Activated CD4-positive, alpha-beta T cell treated with anti-CD3 and anti-CD28 coated beads, Interleukin-2, amount 10 ng/mL, durations not matched to agents 24 days and 14 days (primary cell): ENCODE measurements at places on chromosomes 16 and 17. TPM values are rescaled to one million over a fixed set of nuclear protein-coding genes. Genes with fewer than 3 reads are reported as not detected.
A peak's percentile ranks its signal among the peaks of the same experiment; 100 is the strongest.

GRCh38 chr16:76857402-76857801, 333.6 kb upstream of the MON1B start:
- DNase-seq: no peak

GRCh38 chr16:69858191-69859104, 92.7 kb upstream of the CLEC18A start:
- no peak for DNase-seq

- DNase-seq: no peak
Measured at GRCh38 chr16:24855678-24856077, 9.9 kb downstream of the SLC5A11 start.

DNA sequence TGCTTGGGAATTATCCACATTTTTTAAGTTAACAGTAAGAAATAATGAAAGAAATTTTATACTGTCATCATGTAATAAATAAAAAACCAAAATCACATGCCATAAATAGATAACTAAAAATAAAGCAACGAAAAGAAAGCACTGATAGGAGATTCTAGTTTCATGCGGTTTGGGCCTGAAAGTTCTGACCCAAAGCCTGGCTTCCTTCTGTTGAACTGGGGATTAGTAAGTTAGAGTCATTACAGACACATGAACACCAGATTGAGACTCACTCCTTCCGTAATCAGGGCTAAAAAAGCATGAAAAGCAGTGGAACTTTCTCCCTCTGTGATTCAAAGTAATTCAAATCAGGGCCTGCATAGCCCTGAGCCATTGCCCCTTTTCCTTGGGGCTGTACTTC, 13.2 kb upstream of the SLC6A2 start:
- no peak for DNase-seq

GRCh38 chr16:81634380-81635062, 144.6 kb upstream of the PLCG2 start:
- no peak for DNase-seq

The EXOC3L1 gene
- total RNA-seq: 0.12 TPM in 1 of 2 replicates, not detected in the other

DNA sequence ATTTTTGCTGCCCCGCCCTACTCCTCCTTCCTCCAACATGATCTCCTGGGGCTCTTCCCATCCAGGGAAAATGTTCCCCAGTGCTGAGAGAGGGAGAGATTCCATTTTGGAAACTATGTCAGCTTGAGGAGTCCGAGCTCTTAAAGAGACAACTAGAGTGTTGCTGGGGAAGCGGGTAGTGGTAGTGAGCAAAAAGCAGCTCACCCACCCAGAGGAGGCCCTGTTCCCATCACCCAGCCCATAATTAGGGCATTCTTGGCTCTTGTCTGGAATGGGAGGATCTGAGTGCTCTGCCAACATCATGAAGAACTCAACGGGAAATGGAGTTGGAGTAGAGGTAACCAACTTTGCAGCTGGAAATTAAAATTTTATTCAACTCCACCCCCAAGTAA, 9.1 kb upstream of the MSL1 start:
- no peak for DNase-seq

DNA sequence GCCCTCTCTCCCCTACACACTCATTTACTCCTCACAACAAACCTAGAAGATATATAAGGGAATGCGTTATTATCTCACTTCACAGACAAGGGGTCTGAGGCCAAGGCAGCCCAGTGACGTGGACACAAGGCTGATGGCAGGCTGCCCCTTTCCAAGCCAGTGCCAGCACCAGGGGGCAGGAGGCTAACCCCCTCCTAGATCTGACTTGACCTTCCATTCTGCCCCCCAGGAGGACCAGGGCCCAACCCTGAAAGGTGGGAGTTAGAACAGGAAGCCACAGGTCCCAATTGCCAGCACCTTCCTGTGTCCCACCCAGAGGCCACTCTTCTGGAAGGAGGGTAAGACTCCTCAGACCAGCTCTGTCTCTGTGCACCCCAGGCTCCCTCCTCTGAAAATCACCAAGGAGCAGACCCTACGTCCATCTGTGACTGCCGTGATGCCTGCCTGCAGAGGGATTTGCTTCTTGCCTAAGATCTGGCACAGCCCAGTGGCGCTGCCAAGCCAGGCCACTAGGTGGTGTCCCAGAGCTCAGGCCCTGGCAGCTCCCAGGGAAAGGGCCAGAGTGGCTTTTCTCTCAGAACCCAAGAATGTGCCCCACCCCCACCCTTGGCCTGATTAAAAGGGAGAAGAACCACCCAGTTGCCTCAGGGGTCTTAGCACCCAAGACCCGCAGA, 42.4 kb upstream of the MRPS23 start:
- DNase-seq: peak; percentile 94

The CLDN6 gene
- not detected in 2 replicates for total RNA-seq

DNA sequence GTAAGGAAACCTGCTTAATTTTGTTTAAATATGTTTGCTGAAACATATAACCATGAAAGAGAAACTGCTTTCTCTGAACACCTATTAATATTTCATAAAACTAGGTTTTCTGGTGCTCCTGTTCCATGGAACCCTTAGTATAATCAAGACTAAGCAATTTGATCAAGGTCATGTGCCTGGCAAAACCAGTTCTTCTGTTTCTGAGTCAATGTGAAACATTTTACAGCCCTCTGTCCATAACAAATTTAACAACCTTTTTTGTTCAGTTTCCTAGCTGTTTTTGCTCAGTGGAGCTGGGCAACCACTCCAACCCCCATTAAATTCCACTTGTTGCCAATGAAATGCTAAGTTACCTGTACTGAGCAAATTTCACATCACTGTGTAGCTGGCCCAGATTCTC, 344.0 kb downstream of the CA10 start:
- no peak for DNase-seq

The DPEP3 gene
- not detected in 2 replicates for total RNA-seq

The NACA2 gene
- not detected in 2 replicates for total RNA-seq

DNA sequence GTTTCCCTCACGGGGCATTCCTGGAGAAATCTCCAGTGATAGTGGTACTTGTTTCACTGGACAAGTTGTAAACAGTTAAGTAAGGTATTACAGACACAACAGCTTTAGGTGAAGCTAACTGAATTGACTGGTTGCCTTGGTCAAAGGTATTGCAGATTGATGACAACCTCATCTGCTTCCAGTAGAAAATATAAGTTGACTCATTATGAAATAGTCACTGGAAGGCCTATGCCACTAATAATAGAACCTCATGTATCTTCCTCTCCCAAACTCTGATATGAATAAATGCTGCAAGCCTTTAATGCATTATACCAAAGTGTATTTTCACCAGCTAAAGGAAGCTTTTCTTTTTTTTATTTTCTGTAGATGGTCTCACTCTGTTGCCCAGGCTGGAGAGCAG, 44.8 kb downstream of the GLG1 start:
- no peak for DNase-seq

The CIBAR2 gene
- total RNA-seq: not detected in 2 replicates

GRCh38 chr17:69450918-69451317, 36.4 kb downstream of the MAP2K6 start:
- DNase-seq: no peak

DNA sequence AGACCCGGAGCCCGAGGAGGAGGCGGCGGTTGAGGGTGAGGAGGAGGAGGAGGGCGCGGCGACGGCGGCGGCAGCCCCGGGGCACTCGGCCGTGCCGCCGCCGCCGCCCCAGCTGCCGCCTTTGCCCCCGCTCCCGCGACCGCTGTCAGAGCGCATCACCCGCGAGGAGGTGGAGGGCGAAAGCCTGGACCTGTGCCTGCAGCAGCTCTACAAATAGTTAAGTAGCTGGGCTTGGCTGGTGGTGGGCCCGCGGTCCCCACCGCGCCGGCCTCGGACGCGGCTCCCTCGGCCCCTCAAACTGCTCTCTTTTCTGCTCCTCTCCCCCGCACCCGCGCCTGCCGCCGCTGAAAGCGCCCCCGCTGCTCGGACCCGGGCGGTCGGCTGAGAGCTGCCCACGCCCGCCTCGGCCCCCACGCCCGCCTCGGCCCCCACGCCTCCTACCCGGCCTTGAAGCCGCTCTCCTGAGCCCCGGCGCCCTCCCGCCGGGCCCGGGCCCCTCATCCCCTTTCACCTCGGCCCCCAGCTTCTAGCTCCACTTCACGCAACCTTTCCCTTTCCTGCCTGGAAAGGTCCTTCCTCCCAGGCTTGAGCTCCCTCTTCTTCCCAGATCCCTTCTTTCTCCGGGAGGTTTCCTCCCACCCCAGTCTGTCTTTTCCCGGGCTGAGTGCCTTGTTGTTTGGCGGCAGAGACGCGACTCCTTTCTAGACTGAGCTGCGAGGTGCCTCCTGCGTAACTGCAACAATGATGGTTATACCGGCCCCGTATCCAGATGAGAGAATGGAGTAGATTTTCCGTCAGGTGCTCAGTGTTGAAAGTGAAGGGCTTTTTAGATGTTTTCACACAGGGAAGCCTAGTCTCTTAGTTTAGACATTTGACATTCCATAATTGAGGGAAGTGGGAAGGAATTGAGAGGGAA, 850 bp downstream of the PPM1E start:
- peak; percentile 61 for DNase-seq

The ASGR2 gene
- total RNA-seq: not detected in 2 replicates

DNA sequence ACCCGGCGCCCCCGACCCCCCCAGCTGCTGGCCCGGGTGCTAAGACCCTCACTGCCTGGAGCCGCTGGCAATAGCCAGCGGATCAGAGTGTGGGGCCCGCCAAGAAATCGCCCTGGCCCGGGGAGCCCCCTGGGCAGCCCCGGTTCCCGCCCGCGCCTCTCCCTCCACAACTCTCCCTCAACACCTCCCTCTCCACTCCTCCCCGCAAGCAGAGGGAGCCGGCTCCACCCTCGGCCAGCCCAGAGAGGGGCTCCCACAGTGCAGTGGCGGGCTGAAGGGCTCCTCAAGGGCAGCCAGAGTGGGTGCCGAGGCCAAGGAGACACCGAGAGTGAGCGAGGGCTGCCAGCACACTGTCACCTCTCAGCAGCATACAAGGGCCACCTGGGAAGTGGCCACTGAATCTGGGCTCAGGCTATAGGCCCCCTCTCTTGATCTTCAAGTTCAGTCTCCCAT, 385.5 kb downstream of the SEC14L1 start:
- DNase-seq: no peak

DNA sequence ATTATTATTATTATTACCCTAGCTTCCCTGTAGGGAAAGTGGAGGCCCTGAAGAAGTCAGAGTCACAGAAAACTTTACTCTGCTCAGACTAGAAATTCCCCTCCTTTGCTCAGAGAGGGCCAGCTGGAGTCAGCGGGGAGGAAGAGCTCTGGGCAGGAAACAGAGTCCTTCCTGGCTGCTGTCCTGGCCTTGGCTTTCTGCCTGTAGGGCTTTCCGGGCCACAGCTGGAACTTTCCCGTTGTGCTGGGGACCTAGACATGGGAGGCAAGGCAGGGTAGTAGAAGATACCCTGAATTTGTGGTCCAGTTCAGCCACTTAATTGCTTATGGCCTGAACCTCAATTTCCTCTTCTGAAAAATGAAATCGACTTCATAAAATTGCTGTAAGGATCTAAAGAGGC, 14.0 kb upstream of the CCL2 start:
- no peak for DNase-seq

The ZNF597 gene
- total RNA-seq: 1.9 and 2.1 TPM in 2 replicates

DNA sequence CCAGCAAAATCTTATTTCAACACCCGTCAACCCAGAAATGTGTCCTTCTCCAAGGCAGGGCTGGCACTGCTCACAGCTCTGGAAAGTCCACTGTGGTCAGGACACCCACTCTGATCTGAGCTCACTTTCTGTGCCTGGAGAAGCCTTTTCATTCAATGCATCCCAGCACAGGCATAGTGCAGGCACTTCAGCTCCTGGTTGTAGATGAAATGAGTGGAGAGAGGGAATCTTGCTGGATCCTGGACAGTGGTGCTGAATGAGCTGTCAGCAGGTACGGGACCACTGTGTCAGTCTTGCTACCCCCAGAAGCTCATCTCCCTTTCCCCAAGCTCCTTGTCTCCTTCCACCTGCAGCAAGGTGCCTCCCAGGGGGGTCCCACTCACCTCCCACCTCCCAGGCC, 86.1 kb upstream of the SALL1 start:
- no peak for DNase-seq

- no peak for DNase-seq
Measured at GRCh38 chr17:75039238-75039637, 7.5 kb downstream of the ATP5PD start.

- no peak for DNase-seq
Measured at GRCh38 chr16:13014476-13014875, 113.1 kb downstream of the SHISA9 start.

The SLC2A4 gene
- 0.17 and 0.37 TPM in 2 replicates for total RNA-seq

The CD300E gene
- total RNA-seq: not detected in 2 replicates

GRCh38 chr17:79627184-79627765, 16.4 kb upstream of the RBFOX3 start:
- no peak for DNase-seq

GRCh38 chr16:10428433-10429168, 42.7 kb downstream of the ATF7IP2 start:
- no peak for DNase-seq

GRCh38 chr17:17874478-17874877, 37.7 kb upstream of the SREBF1 start:
- DNase-seq: no peak

- DNase-seq: no peak
Measured at GRCh38 chr17:81846743-81847689, 12.2 kb upstream of the PPP1R27 start.

The CLDN7 gene
- 0.31 and 0.40 TPM in 2 replicates for total RNA-seq

DNA sequence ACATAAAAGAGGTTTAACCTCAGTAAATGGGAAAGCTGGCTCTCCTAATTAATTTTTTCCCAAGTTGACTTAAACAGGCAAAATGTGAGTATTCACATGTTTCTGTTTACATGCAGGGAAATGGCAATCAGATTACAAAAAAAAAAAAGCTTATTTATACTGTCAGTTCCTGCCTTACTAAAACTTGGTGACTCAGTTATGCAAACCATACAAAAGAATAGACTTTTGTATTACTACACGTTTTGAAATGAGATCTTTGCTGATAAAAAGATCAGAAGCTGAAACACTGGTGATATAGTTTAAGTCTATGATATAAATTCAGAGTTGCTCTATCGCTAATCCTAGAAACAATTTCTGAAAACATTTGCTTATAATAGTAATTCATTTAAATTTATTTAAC, 9.4 kb upstream of the KCNJ2 start:
- no peak for DNase-seq

The ZFP3 gene
- 1.9 and 2.6 TPM in 2 replicates for total RNA-seq

GRCh38 chr16:85648805-85649204, 35.7 kb downstream of the GSE1 start:
- no peak for DNase-seq

DNA sequence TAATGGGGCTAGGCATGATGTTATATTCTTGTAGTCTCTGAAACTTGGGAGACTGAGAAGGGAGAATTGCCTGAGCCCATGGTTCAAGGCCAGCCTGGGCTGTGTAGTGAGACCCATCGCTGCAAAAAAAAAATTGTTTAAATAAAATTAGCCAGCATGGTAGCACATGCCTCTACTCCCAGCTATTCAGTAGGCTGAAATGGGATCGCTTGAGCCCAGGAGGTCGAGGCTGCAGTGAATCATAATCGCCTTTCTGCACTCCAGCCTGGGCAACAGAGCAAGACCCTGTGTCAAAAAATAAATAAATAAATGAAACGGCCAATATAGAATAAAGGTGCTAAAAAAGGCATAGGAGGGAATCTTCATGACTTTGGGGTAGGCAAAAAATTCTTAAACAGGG, 13.9 kb upstream of the SLX4 start:
- no peak for DNase-seq
